CD14-positive monocyte (primary cell): ENCODE measurements at places on chromosomes 5 and 9.

GRCh38 chr5:150599281-150599680, 41.2 kb upstream of the SYNPO start:
- no peak for DNase-seq

DNA sequence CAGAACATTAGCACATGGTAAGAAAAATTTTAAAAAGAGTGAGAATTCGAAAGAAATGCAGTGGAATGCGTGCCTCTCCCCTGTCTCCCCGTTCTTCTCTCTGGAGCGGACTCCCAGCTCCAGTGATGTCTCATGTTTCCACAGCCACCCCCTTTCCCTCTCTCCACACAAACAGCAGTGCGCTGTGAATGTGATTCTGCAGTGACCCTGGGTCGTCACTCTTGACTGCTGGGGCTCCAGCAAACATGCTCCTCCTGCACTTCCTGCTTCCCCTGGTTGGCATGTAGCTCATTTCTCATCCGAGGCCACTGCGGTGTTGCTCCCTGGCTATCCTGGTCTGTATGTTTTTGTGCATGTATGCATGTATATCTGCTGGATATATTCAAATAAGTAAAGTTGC, 13.3 kb downstream of the PHF2 start:
- no peak for DNase-seq

GRCh38 chr9:7777771-7778170, 21.8 kb downstream of the DMAC1 start:
- no peak for DNase-seq

- DNase-seq = no peak
These were observed 1.8 kb downstream of the RPL12 start for GRCh38 chr9:127449332-127449966.

- DNase-seq = no peak
These were observed at the start of gene TNC for GRCh38 chr9:115117999-115118878. TNC (minus strand) TSS chr9:115118157; CDS start chr9:115091018, 27,139 bp downstream.

GRCh38 chr5:173547579-173547978, 68.9 kb downstream of the BOD1 start:
- DNase-seq = no peak

GRCh38 chr5:639584-640213, 27.6 kb downstream of the CEP72 start:
- no peak for DNase-seq

DNA sequence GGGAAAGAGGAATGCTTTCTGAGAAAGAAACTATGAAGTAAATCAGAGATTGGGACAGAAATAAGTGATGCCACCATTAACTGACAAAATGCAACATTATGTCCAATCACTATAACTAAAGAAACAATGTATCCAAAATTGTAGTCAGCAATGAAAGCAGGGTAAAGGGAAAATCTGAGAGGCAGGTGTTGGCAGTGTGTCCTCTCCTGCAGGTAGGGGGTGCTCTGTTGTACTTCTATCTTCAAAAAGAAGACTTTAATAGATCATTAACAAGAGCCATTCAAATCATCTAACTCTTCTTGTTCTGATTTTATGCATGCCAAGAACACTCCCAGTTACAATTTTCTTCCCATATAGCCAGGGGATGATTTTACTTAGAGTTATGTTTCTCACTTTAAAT, 1275.7 kb downstream of the PTPRD start:
- DNase-seq = no peak

GRCh38 chr9:91346644-91347043, 15.1 kb downstream of the AUH start:
- peak; percentile 36 for DNase-seq

GRCh38 chr5:31048282-31049270, 144.9 kb upstream of the CDH6 start:
- no peak for DNase-seq

DNA sequence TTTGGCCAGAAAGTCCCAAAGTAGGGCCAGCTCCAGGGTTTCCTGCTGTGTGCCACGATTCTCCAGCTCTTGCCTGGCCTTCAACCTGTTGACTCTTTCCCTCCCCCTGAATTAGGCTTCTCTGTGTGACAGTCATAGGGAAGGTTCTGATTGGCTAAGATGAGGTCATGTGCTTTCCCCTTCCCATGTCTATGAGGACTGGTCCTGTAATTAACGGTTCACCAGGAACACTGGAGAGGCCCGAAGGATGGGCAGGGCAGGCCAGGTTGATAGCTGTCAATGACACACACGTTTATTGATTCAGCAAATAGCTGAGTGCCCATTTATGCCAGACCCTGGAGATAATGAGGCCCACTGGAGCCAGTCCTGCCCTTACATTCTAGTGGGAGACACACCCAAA, 9.0 kb upstream of the PRR7 start:
- no peak for DNase-seq

GRCh38 chr9:97564291-97565175, 63.1 kb downstream of the TMOD1 start:
- DNase-seq = no peak

DNA sequence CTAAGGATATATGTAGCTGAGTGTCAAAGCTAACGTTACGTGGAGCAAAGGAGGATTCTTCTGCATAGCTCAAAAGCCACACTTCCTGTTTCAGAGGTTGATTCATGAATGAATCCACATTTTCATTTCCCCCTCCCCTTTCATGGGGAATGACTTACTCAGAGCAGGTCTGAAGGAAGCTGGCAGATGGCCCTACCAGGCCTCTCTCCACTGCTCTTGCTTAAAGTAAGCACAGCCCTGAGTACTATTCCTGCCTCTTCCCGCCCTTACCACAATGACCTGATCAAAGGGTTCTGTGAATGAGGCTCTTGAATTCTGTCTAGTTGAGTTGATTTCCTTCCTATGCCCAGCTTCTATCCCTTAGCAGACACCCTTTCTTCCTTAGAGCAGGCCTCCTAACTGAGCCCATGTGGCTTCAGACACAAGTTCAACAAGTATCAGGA, 6.3 kb downstream of the IGIP start:
- peak; percentile 87 for DNase-seq

DNA sequence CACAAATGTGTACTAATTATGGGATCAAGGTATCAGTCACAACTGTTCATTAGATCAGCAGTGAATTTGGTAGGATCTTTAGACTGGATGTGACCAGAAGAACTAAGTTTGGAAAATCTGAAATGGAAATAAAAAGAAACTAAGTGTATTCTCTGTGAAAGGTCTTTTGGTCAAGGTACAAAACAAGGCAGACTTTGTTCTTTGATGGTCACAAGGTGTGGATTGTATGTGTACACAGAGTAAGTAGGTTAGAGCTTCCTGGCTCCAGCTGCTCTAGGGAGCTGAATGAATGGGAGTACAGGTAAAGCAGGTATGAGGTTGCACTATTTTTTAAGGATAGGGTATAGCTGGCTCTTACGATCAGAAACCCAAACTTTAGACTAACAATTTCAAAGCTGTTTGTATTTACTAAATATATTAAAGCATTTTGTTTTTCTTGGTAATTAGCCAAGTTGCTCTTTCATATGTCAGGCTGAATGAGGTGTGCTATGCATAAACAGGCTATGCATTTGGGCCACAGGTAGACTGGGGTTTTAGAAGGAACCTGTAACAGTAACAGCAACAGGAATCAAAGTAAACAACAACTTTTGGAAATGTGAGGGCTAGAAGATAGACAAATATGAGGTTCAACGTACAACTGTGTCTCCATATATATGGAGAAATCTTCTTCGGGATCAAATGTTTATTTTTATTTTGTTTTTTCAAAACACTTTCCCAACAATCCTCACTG, 32.5 kb downstream of the FAM169A start:
- no peak for DNase-seq

DNA sequence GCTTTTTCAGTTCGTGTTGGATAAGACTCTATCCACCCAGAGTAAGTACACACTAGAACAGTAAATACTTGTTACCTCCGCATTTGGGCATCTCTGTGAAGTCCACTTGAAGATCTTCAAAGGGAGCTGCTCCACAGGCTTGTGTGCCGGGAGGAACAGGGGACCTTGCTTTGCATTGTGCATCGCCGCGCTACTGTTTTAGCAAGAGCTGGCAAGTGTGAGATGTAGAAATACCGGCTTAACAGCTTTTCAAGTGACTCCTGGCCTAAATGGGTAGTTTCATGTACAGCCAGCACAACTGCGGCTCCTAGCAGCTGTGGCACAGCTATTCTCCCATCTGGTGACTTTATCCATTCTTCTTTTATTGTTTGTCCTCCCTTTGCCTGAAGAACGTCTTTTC, 8.4 kb upstream of the ZNF354C start:
- no peak for DNase-seq

DNA sequence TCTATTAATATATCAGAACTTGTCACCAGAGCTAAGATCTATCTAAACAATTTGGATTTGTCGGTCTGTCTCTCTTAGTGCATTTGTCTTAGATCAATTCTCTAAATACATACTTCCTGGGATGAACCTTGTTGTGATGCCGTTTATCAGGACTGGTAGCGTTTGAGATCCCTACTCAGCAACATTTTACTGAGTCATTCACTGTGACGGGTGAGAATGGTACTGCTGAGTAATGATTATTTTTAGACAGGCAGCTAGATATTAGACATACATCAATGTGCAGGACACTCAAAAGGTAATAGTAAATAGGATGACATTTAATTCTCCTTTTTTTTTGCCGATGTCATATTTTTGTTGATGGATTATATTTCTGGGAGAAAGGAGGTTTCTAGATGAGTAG, 209.0 kb downstream of the CSNK1G3 start:
- no peak for DNase-seq

DNA sequence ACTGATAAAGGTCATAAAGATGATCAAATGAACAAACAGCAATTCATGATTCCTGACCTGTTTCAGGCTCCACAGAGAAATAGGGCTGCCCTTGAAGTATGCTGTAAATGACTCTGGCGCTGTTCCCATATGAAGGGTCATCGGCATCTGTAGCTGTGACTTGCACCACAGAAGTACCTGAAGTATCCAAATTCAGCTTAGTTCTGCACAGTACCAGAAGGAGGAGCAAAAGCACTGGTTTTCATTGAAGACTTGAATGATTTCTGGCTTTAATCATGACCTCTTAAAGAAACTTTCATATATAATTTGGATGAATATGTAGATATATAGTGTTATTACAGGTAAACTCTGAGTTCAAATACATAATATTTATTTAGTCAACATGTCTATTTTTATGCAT, 109.1 kb downstream of the CDH10 start:
- no peak for DNase-seq

DNA sequence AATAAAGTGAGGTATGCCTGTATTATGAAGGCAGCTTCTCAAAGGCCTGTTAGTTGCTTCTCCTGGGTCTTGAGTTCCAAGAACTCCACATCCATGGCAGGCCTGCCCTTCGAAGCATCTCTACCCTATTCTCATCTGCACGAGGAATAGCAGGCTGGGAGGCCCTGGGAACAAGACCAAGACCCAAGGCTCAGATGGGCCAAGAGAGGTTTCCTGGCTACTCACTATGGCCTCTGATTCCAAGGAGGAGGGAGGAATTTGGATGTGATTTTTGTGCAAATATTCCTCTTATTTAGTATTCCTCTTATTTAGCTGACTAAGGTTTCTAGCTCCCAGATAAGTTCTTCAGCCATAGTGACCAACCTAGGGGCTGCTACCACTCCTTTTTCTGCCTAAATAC, 151.3 kb downstream of the SAXO1 start:
- no peak for DNase-seq

- no peak for DNase-seq
These were observed 20.0 kb downstream of the MARCHF11 start for GRCh38 chr5:16159636-16160035.

- DNase-seq = peak; percentile 13
These were observed 224.0 kb downstream of the GAS1 start for GRCh38 chr9:86723346-86723745.
